Fibroblast of skin of right biceps (primary cell): ENCODE measurements at places on chromosomes 6 and 20.

- peak; percentile 100 for DNase-seq
Observed at GRCh38 chr6:11770546-11771466, 7.8 kb downstream of the ADTRP start.

DNA sequence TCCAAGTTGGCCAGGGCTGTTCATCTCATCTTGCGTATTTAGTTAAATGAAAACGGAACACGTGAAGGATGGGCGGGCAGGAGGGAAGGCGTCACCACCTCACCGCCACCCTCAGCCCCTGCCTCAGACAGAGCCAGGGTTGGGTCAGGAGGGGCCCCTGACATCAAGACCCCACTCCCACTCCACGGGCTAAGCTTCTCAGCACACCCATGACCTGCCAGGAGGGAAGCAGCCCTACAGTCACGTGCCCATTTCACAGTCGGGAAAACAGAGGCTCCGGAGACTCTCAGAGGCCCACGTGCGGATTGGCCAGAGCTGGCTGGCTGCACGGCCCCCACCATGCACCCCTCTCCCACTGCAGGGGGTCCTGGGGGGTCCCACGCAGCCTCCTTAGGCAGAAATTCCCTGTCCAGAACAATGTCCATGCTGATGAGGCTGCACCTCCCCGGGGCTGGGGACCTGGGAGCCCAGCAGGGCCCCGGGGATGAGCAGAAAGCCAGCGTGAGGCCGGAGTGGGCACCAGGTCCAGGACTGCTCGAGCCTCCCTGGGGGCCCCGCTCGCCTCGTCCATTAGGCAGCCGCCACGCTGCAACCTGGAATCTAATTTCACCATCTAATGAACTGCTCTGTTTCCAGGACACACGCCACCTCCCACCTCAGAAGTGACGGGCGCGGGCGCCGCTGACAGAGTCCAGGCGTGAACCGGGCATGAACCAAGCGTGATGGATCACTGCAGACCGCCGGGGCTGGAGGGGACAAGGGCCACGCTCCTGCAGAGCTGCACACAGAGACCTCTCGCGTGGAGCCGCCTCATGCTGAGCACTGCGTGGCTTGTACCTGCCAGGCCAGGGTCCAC is 15.8 kb downstream of the KCNQ2 start:
- no peak for DNase-seq

DNA sequence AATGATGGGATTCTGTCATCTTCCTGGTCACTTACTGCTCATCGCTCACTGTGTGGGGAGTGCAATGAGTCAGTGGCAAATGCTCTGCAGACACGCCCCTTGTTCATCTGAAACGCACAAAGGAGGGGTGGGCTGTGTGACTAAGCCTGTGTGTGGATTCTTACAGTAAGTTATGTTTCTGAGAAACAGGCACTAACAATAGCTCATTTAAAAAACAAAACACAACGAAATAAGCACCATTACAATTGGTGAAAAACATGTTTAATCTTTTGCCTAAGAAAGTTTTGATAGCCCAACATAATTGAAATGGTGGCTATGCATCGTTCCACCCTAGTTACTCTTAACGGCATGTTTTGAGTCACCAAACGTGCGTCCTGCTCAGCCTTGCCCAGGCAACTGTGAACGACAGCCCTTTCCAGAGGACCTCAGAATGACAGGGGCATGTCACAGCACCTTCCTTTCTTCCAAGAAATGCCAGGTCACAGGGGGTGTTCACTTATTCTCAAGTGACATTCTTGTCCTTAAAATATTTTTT is 118.4 kb upstream of the SGK1 start:
- DNase-seq = peak; percentile 97

- no peak for DNase-seq
Observed at GRCh38 chr6:13866301-13866700, 51.9 kb upstream of the MCUR1 start.

- DNase-seq = peak; percentile 37
Observed at GRCh38 chr6:53432318-53433161, 83.8 kb upstream of the ELOVL5 start.

DNA sequence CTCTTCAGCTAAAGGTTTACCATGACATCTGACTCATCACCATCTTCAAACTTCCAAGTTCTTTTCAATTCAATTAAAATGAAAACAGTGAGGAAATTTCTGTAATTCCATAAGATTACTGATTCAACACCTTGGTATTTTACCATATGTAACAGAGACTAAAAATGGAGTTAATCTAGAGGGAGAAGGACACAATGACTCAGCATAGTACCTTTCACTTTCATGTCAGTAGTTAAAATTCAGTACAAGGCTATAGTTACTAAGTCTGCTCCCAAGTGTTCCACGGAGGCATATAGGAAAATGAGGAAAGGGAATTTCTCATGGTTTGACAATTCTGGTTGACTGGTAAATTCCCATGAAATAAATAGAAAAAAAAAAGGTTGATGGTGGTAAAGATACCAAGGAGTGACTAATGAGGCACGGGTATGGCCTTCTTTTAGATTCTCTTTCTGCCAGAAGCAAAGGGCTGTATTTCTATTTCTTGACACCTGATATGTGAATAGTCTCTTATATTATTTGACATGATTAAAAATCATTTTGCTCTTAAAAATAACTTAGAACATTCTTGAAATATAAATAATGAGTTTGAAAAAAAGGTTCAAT is 526.7 kb upstream of the ADGRB3 start:
- DNase-seq = peak; percentile 90

- DNase-seq = no peak
Observed at GRCh38 chr20:14773486-14773885, 436.1 kb upstream of the FLRT3 start.

- DNase-seq = no peak
Observed at GRCh38 chr6:152154559-152155356, 347.3 kb downstream of the ESR1 start.

DNA sequence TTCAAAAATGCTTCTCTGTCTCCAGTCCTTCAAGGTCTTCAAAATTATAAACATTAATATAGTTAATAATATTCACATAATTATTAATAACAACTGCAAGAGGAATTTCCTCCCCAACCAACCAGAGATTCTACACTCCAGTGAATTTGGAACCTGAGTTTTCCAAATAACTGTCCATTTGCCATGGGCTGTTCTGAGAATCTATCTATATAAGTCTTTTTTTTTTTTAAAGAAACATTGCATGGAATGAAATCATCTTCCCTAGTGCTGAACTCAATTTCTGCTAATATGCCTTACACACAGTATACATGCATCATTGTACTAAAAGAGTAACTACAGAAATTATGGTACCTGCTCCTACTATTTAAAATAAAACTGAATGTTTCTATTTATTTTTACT is 113.9 kb downstream of the SLC22A3 start:
- DNase-seq = no peak

- DNase-seq = no peak
Observed at GRCh38 chr6:39992861-39993622, 58.8 kb upstream of the MOCS1 start.

- DNase-seq = no peak
Observed at GRCh38 chr20:40680161-40680959, 8.7 kb downstream of the MAFB start.

GRCh38 chr6:121828146-121828886 is 392.9 kb downstream of the GJA1 start:
- peak; percentile 42 for DNase-seq

- no peak for DNase-seq
Observed at GRCh38 chr6:13526357-13526726, 38.9 kb upstream of the GFOD1 start.

GRCh38 chr6:101921829-101922450 is 528.4 kb downstream of the GRIK2 start:
- no peak for DNase-seq

- DNase-seq = no peak
Observed at GRCh38 chr20:62299666-62300236, 3.0 kb upstream of the ADRM1 start.

DNA sequence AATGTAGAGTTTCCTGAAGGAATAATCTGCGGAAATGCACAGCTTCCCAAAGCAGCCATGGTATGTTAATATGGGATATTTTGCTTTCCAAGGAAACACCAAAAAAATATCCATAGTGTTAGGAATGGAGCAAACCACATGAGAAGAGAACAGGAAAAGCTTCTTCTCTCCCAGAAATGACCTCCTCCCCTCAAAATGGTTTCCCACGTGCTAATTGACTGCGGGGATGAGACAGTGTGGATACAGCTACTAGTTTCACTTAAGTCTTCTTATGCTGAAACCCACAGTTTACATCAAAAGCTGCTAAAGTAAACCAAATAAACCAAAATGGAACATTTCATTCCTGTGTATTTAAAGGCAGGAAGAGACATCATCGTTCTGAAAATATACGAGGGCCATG is 69.4 kb downstream of the FYN start:
- peak; percentile 48 for DNase-seq

GRCh38 chr6:124590001-124590400 is 372.2 kb upstream of the RNF217 start:
- DNase-seq = no peak

- no peak for DNase-seq
Observed at GRCh38 chr6:169256061-169256460, 2.4 kb upstream of the THBS2 start.

DNA sequence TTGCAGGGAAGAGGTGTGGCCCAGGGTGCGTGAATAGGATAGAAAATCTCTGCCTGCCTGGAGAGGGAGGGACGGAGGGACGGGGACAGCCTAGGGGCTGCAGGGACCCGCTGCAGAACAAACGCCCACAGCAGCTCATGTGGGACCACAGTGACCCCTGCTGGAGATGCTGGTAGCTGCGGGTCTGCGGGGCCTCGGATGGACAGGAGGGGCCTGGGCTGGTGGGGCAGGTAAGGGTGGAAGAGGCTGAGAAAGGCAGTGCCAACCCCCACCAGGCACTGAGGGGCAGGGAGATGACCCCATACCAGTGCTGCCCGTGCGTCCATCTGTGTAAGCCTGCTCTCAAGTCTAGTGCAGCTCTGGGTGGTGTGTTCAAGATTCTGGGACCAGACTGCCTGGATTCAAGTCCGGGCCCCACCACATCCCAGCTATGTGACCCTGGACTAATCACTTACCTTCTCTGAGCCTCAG is 39.4 kb downstream of the KIAA1755 start:
- peak; percentile 62 for DNase-seq

DNA sequence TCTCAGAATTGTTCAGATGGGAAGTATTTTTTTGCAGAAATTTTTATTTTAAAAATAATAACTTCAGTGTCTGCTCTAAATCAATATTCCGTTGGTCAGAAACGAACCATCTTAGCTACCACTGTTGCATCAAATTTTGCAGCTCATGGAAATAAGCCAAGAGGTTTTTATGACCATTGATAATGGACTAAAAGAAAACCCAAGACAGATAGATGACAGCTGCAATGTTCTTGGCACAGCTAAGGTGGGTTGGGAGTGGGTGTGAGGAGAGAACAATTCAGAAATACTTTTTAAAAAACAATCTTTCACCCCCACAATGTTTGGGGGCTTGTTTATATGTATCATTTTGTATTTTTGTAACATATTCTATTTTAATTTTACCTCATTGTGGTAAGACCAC is 121.1 kb downstream of the PDE7B start:
- DNase-seq = no peak

GRCh38 chr6:92110403-92110802 is 1309.0 kb downstream of the EPHA7 start:
- no peak for DNase-seq
